Forelimb muscle (tissue), 1 donor: ENCODE measurements at places on chromosomes 1 and 21. TPM values are rescaled to one million over a fixed set of nuclear protein-coding genes. Genes with fewer than 3 reads are reported as not detected.

GRCh38 chr1:198529414-198529813, 11.1 kb downstream of the ATP6V1G3 start:
- DNase-seq = peak; percentile 22

PTPRU gene
- polyA plus RNA-seq = 14.1 TPM

- DNase-seq = no peak
These were observed 137.4 kb downstream of the SYT2 start for GRCh38 chr1:202572867-202573266.

WNT9A gene
- polyA plus RNA-seq = 11.2 TPM

GRCh38 chr1:201125019-201125418, 2.0 kb downstream of the ASCL5 start:
- no peak for DNase-seq

DNA sequence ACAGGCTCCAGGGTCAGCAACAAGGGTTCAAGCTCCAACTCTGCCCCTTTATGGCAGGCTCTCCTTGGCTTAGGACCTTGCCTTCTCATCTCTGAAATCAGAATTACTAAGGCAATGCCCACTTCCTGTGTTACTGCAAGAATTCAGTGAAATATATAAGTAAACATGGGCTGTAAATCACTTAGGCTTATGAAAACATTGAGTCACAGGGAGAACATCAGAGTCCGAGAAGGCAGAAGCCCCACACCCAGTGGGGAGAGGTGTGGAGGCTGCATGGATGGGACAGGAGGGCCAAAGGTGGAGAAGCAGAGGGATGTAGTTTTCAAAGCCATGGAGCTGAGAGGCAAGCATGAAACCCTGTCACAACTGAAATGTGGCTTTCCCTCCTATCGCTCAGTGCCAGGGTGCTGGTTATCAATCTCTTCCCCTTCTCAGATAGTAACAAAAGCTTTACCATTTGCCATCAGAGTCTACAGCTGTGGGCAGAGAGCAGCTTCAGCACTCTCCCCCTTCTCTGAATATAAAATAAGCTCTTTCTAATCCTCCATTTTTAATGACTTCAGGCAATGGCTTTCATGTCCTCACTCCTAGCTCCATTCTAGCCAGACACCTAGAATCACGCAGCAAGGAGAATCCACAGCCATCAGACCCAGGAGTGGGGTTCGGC, 3.4 kb downstream of the RGS8 start:
- no peak for DNase-seq

DNA sequence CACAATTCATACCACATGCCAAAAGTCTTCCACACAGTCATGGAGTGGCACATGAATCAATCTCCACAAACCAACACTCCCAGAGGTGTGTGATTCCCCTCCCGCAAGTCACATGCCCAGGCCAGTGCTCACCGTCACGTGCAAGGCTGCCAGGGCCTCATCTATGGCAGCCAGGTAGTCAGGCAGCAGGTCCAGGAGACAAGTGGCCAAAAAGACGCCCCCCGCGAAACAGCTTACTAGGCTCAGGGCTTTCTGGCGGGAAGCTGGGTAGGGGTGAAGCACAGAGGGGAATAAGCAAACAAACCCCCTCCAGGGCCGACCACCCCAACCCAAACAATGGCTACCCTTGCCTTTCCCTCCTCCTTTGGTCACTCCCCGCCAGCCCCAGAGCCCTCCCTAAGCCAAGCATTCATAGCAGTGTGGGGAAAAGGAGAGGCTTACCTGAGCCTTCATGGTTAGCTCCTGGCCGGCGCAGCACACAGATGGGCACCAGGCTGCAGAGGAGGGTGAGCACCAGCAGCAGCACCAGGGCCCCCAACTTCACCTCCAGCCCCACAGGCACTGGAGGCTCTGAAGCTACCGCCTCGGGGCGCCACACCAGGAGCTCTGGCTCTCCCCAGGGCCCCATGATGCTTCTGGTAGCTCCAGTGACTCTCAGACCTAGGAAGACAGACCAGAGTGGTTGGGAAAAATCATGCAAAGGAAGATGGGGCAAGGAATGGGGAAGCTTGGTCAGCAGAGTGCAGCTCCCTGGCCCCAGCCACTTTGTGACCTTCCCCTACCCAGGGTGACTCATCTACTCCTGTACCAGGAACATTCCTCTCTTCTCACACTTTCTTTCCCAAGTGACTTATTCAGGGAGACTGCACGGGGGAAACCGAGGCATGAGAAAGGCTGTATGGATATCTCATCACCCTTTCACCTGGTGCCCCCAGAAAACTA, 978 bp downstream of the SLC39A1 start:
- no peak for DNase-seq

RHOU gene
- 16.6 TPM for polyA plus RNA-seq

- DNase-seq = no peak
These were observed 6.8 kb upstream of the TRNP1 start for GRCh38 chr1:26986658-26987057.

GRCh38 chr1:156368889-156369684, at the start of gene RHBG:
RHBG (plus strand) TSS chr1:156369211; CDS start chr1:156369250, 39 bp downstream.
- DNase-seq = no peak

GRCh38 chr1:39690794-39691382, 345 bp downstream of the HPCAL4 start:
- DNase-seq = no peak

DNA sequence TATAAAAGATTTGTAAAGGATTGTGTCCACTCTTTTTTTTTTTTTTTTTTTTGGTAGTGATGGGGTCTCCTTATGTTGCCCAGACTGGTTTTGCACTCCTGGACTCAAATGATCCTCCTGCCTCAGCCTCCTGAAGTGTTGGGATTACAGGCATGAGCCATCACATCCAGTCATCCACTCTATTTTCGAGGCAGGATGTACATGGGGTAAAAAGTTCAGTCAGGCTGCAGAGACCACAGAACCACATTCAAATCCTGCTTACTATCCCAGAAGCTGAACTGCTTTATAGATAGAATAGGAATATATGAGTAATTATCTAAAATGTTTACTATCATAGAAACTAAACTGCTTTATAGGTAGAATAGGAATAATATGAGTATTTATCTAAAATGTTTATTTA, 26.0 kb upstream of the KCNK2 start:
- no peak for DNase-seq

DNA sequence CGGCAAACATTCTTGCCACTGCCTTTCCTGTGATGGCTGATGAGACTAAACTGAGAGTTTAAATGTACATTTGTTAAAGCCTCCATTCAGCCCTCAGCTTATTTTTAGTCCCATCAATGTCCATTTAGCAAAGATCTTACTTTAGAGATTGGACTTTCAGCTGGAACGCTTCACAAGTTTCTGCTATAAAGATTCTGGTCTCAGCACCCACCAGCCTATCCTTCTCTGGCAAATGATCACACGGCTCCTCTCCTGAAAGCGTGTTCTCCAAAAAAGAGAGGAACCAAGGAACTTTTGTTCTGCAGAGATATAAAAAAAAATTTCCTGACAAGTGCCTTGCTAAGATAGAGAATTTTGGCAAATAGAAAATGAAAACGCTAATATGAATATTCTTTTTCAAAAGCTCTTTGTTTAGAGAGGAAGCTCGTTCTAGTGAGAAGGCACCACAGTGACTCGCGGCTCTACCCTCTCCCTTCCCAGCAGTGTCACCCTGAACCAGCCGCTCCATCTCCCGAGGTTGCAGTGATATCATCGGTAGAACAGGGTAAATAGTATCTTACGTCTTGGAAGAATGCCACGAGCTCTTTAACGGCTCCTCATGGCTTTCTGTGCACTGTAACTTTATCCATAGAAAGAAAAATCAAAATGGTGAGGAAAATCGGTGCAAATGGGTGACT, 200.2 kb downstream of the APP start:
- no peak for DNase-seq

GRCh38 chr1:168786476-168787330, 57.7 kb upstream of the DPT start:
- no peak for DNase-seq

DNA sequence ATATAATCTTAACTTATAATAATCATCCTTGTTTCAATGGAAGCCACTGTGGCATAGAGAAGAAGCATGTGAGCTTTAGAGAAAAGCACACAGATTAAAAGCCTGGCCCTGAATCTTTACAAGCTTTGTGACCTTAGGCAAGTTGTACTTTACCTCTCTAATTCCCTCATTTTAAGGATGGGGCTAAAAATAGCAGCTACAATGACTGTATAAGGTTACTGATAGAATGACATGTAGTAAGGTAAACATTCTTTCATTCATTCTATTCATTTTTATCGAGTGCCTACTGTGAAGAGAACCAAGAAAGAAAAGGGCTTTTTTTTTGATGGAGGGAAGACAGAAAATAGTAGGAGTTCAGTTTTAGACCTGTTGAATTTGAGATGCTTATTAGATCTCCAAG, 25.6 kb downstream of the CDKN2C start:
- no peak for DNase-seq

GBP6 gene
- not detected for polyA plus RNA-seq

DNA sequence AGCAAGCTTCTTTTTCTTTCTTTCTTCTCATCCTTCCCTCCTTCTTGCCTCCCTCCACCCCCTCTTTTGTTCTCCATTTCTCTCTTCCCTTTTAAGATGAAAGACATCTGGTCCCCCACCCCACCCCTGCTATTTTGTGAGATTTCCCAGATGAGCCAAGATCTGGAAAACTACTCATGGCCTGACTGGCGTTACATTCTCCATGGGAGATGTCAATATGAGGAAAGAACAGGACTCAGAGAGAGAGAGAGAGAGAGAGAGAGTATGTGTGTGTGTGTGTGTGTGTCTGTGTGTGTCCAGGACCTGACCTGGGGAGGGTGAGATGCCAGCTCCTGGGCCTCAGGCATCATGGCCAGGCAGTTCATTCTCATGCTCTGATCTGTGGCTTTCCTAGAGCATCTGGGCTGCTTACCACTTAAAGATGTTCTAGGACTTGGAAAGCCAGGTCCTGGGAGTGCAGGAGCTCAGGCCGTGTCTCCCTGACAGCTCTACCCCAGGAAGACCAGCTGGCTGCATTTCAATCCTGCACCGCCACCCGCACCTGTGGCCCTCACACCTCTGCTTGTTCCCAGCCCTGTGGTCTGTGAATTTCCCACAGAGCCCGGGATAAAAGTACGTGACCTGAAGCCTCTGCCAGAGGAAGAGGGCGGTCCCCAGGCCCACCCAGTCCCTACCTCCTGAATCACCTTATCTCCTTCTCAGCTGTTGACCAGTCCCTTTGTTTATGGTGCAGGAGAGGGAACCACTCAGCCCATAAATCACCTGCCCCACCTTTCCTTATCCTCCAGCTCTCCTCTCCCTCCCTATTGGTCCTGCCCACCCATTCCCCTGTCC, 3.2 kb upstream of the BEST4 start:
- DNase-seq = no peak

DNA sequence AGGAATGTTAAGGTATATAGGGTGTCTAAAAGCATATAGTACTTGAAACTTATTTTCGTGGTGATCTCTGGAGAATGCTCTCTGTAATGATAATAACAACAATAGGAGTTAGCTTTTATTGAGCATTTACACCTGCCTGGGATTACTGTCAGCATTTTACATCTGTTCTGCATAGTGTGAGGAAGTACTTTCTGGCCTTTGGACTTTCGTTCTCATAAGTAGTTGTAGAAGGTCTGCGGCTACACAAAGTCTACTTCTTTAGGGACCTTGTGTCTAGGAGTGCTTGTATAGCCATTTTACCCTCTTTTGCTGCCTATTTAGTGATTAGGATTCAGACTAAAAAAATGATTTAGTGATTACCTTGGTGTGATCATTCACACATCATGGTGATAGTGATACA, 103.6 kb upstream of the GPR52 start:
- no peak for DNase-seq

GRCh38 chr1:54094001-54094729, 40.8 kb downstream of the TCEANC2 start:
- no peak for DNase-seq

EXOSC10 gene
- polyA plus RNA-seq = 56.4 TPM

- DNase-seq = no peak
These were observed 30.5 kb downstream of the SOX13 start for GRCh38 chr1:204103431-204103741.

DNA sequence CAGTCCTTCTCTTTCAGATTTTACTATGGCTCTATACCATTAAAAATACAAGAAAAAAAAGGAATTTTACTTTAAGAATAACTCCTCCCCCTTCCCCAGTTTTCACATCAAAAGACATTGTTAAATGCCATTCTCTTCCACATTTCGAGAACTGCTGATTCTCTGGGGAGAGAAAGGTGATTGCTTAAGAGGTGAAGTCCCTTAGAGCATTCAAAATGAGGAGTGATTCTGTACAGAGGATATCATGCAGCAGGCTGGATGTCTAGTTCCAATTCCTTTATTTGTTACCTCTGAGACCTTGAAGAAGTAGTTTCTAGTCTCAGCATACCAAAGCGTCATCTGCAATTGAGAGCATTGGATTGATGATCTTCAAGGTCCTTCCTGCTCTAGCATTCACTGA, 46.9 kb downstream of the FMO3 start:
- no peak for DNase-seq

DNA sequence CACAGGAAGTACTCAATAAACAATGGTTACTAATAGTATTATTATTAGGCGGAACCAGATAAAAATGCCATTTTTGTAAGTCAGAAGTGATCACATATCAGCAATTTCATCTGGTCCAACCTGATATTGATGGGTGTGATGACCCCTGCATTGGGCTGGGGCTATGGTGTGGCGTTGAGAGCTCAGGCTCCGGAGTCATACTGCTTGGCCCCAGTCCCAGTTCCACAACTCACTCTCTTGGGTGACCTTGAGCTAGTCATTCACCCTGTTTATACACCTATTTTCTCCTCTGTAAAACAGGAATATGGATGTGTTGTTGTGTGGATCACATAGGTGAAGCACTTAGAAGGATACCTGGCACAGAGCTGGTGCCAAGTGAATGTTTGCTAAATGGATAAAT, 229.4 kb upstream of the POU3F1 start:
- DNase-seq = no peak
